NCI-H345 (cell line): ENCODE measurements at places on chromosomes 4 and X.
A peak's percentile ranks its signal among the peaks of the same experiment; 100 is the strongest.

GRCh38 chr4:123739806-123740205, 343.2 kb downstream of the SPRY1 start:
- DNase-seq = no peak

DNA sequence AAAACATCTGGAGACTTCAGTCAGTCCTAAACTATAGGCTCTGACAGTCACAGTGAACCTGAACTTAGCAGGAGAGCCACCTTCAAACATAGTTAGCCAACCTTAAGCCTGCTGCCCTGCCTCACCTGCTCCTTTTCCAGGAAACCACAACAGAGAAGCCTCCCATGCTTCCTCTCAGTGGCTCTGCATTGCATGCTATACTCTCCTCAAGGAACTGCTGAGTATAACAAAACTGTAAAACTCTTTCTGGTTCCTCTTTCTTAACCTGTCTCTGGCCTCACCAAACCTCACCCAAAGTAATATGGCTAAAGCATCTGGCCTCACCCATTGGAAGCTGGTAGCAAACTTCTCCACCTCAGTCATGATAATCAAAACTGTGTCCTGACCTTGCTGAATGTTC, 122.1 kb downstream of the ANKRD50 start:
- no peak for DNase-seq

- DNase-seq = no peak
Observed at GRCh38 chr4:25069014-25069413, 38.3 kb upstream of the LGI2 start.

GRCh38 chrX:54920610-54921426, at the start of gene TRO:
Gene TRO (plus strand): TSS chrX:54920824. CDS start chrX:54922247, 1,423 bp downstream.
- peak; percentile 44 for DNase-seq

GRCh38 chr4:2083116-2083825, 24.1 kb downstream of the NAT8L start:
- DNase-seq = no peak

GRCh38 chr4:20868108-20868507, 167.8 kb downstream of the PACRGL start:
- DNase-seq = no peak

DNA sequence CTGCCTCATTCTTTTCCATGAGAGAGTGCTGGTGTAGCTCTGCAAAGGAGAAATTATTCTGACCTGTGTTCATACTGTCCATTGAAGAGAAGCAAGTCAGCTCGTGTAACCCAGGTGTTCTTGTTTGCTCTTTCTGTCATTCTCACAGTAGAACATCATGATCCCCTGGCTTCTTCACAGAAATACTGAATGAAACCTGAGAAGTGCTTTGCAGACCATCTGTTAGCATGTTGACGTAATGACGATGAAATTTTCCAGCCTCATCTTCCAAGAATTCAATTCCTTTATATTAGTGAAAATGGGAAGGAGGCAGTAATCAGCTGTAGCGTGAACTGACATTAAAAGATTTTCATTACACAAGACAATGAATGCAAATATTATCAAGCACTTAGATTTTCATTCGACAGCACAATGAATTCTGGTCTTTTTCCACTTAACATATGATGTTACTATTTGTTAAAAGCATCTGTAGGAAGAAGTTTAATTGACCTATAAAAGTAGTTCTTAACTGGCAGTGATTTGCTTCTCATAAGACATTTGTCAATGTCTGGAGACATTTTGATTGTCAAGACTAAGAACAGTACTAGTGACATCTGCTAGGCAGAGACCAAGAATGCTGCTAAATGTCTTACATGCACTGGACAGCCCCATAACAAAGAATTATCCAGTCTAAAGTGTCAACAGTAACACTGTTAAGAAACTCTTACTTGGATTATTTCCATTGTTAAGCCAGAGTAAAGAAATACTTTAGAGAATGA, 246.3 kb downstream of the BANK1 start:
- peak; percentile 33 for DNase-seq

DNA sequence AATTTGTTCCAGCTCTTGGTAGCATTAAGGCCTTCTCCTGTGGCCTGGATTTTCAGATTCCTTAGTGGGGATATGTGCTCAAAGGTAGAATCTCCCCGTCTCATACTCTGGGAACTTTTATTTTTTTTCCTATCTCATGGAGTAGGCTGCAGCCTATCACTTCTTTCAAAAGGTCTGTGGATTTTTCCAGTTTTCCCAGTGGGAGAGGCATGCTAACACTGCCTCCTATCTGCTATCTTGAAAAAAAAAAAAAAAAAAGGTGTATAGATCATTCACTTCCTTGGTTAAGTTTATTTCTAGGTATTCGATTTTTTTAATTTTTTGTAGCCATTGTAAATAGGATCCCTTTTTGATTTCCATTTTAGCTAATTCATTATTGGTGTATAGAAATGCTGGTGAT, 67.1 kb downstream of the IL15 start:
- no peak for DNase-seq

GRCh38 chrX:39718981-39719380, 378.8 kb downstream of the BCOR start:
- DNase-seq = no peak

GRCh38 chr4:28225050-28225449, 1364.4 kb downstream of the STIM2 start:
- peak; percentile 24 for DNase-seq

- no peak for DNase-seq
Observed at GRCh38 chrX:39601231-39602177, 496.3 kb downstream of the BCOR start.

- DNase-seq = no peak
Observed at GRCh38 chr4:1297456-1298325, 8.0 kb downstream of the MAEA start.

DNA sequence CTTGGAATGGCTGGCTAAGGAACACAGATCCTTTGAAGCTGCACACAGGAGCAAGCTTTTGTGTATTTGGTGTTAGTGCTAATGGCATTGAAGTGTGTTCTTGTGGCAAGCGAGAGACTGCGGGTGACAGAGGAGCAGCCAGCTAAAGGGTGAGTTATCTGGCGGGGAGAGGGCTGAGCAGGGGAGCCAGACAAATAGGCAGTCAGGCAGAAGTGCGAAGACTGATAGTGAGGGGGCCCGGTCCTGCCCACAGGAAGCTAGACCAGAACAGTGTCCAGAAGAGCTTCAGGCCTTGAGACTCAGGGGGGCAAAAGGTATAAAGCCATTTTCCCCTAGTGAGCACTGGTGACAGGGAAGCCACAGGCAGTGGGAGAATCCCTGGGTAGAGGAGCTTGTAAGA, 49.6 kb upstream of the MAMLD1 start:
- no peak for DNase-seq

- DNase-seq = no peak
Observed at GRCh38 chr4:38939165-38939564, 71.6 kb downstream of the FAM114A1 start.

- DNase-seq = no peak
Observed at GRCh38 chr4:176479767-176480166, 160.0 kb downstream of the SPCS3 start.

DNA sequence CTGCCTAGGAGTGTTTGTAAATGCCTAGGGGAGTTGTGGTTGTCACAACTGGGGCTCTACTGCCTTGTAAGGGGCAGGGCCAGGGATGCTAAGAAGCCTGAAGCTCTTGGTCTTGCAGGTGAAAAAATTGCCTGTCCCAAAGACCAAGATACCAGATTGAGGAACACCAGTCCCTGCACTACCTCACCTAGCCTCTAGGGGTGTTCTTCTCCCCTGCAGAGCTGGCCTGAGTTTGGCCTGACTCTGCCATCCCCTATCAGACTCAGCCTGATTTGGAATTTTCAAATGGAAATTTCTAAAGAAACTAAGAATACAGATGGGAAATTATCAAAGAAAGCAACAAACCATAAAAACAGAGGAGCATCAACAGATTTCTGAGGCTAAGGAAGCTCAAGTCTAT, 90.4 kb downstream of the ZC4H2 start:
- no peak for DNase-seq

GRCh38 chrX:21778236-21778635, 20.3 kb upstream of the SMPX start:
- no peak for DNase-seq

- DNase-seq = no peak
Observed at GRCh38 chr4:104642521-104642920, 147.8 kb upstream of the CXXC4 start.

DNA sequence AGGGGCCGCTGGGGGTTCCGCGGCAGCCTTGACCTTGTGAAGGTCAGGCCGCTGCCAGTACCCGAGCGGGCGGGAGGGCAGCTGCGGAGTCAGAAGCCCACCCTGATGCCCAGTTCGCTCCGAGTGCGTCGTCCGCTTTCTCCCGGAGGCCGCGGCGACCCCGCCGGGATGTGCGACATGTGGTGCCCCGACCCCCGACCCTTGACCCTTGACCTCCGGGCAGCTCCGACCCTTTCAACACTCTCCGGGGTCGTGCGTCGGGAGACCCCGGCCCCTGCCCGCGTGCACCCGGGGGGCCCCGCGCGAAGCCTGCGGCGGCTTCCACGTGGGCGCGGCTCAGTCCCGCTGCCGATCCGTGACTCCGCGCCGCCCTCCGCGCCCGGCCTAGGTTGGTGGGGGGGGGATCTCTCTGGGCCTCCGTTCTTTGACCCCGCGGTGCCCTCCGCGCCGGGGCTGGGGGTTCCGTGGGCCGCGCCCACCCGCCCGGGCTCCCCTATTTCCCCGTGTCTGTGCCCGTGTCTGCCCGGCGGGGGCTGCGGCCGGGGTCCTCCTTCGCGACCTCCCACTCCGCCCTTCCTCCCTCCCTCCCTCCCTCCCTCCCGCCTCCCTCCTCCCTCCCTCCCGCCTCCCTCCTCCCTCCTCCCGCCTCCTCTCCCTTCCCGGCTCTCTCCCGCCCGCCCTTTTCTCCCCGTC, 609 bp upstream of the SLC25A6 start:
- no peak for DNase-seq

DNA sequence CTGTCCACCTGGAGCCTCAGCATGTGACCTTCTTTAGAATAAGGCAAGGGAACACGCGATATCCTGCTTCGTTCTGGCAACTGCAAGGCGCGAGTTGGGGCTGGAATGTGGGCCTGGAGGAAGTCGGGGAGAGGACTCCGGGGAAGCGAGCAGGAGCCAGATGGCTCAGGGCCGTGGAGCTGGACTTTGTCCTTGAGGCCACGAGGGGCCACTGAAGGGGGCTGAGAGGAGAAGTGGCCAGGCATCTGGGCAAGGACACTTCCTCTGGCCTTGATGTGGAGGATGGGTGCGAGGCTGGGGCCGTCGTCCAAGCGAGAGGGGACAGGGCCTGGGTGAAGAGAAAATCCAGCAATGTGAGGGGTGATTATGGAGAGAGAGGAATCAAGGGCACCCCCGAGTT, 12.2 kb upstream of the DUSP9 start:
- no peak for DNase-seq

- DNase-seq = no peak
Observed at GRCh38 chr4:38080061-38080974, 120.1 kb downstream of the PTTG2 start.

DNA sequence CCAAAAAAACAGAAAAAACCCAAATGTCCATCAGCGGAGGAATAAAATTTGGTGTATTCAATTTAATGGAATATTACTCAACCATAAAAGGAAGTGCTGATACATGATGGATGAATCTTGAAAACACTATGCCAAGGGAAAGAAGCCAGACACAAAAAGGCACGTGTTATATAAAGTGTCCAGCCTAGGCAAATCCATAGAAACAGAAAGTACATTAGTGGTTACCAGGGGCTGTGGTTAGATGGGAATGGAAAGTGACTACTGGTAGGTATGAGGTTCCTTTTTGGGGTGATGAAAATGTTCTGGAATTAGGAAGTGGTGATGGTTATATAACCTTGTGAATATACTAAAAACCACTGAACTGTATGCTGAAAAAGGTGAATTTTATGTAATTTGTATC, 3.5 kb upstream of the CDKL2 start:
- no peak for DNase-seq

DNA sequence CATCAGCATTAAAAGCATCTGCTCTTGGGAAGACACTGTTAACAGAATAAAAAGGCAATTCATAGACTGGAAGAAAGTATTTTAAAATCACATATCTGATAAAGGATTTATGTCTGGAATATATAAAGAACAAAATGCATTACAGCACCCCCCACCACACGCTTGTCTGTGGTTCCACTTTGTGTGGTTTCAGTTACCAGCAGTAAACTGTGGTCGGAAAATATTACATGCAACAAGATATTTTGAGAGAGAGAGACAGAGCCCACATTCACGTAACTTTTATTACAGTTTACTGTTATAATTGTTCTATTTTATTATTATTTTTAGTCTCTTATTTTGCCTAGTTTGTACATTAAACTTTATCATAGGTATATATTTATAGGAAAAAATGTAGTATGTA, 21.2 kb upstream of the PDE6B start:
- no peak for DNase-seq

DNA sequence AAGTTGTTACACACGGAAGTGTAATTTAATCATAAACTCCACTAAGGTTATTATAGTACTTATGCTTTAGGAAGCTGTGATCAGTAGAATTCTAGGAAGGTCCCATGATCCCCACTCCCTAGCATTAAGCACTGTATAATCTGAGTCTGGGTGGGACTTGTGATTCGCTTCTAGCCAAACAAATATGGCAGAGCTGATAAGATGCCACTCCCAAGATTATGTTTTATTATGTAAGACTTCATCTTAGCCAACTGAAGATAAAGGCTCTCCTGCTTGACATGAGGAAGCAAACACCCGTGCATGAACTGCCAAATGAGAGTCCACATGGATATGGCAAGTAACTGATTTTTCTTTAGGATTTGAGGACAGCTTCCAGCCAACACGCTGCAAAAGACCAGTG, 186.4 kb upstream of the NDST3 start:
- no peak for DNase-seq

DNA sequence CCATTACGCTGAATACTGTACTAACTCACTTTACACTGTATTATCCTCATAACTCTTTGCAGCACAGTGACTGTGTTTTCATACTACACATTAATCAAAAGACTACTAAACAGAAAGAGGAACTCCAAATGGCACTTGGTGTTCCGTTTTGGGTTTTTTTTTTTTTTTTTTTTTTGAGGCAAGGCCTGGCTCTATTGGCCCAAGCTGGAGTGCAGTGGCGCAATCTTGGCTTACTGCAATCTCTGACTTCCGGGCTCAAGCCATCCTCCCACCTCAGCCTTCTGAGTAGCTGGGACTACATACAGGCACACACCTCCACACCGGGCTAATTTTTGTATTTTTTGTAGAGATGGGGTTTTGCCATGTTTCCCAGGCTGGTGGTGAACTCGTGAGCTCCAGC, 10.7 kb downstream of the KLHL8 start:
- no peak for DNase-seq

DNA sequence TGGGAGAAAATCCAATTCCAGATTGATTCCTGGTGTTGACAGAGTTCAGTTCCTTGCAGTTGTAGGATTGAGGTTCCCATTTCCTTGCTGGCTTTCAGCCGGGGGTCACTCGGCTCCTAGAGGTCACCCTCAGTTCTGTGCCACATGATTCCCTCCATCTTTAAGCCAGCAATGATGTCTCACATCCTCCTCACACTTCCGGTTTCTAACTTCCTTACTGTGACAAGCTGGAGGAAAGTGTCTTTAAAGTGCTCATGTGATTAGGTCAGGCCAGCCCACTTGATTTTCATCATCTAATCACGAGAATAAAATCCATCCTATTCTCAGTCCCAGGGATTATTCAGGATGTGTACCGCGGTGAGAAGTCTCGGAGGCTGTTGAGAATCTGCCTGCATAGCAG, 19.4 kb upstream of the SMIM31 start:
- no peak for DNase-seq

GRCh38 chr4:99736846-99737245, 79.2 kb upstream of the C4orf54 start:
- no peak for DNase-seq

- DNase-seq = no peak
Observed at GRCh38 chr4:52752936-52753335, 1.7 kb upstream of the ERVMER34-1 start.

- no peak for DNase-seq
Observed at GRCh38 chrX:120485315-120485637, 16.2 kb upstream of the LAMP2 start.
